Stomach (tissue), 19 donors: ENCODE measurements at places on chromosomes 6 and 20. TPM values are rescaled to one million over a fixed set of nuclear protein-coding genes. Genes with fewer than 3 reads are reported as not detected.

DNA sequence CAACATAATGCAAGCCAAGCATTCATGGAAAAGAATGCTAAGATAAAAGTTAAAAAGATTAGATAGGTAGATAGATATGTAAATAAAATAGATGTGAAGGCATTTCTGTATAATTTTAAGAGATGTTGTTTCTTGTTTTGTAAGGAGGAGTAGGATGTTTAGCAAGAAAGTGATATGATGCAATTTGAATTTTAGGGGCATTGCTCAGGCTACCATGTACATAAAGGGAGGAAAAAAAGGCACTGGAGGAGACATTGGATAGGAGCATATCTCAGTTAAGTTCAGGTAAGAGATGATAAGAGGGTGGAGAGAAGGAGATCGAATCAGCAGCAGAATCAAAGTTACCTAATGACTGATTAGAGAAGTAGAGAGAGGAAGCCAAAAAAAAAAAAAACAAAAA lies 194.7 kb downstream of the TENT5A start:
- no peak overlapping the region for H3K4me3 ChIP-seq
- no peaks in the 10 kb centered on the region for H3K27me3 ChIP-seq
- no peaks in the 10 kb centered on the region for H3K4me1 ChIP-seq
- H3K27ac ChIP-seq, result no peak overlapping the region

- no peaks in the 10 kb centered on the region for H3K36me3 ChIP-seq
- no peaks in the 10 kb centered on the region for H3K4me1 ChIP-seq
- no peak overlapping the region for H3K4me3 ChIP-seq
- H3K27ac ChIP-seq, result no peak overlapping the region
- DNase-seq, result no peak
- no peaks in the 10 kb centered on the region for H3K27me3 ChIP-seq
Measured at GRCh38 chr6:9233226-9233625, 797.9 kb upstream of the SLC35B3 start.

DNA sequence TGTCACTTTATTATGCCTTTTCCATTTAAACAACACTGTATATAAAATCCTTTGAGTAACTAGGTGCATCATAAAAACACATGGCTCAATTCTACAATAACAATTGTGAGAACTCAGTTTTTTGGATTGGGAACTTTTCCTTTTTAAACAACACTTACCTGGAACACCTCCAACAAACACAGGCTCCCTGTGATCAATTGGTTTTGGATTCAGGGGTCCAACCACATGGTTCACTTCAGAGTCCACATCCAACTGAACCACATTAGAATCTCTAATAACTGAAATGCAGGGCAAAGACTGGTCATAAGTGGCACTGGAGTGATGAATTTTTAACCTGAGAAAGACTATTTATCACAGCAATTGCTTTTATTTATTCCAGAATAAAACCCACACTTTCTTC lies 26.5 kb downstream of the FAM229B start:
- H3K27me3 ChIP-seq, result no peaks in the 10 kb centered on the region
- no peak for DNase-seq

The APOM gene
- not detected for total RNA-seq

GRCh38 chr20:58179432-58180099 lies 48.9 kb downstream of the ANKRD60 start:
- H3K27me3 ChIP-seq, result no peaks in the 10 kb centered on the region
- no peak overlapping the region for H3K27ac ChIP-seq
- peak overlapping the region; percentile 34 for H3K4me3 ChIP-seq
- no peaks in the 10 kb centered on the region for H3K36me3 ChIP-seq

The CD40 gene
- total RNA-seq, result 5.3 TPM

GRCh38 chr6:170225852-170226417 lies 64.9 kb downstream of the DLL1 start:
- no peaks in the 10 kb centered on the region for H3K27me3 ChIP-seq
- H3K27ac ChIP-seq, result peak overlapping the region; percentile 15
- no peaks in the 10 kb centered on the region for H3K36me3 ChIP-seq

DNA sequence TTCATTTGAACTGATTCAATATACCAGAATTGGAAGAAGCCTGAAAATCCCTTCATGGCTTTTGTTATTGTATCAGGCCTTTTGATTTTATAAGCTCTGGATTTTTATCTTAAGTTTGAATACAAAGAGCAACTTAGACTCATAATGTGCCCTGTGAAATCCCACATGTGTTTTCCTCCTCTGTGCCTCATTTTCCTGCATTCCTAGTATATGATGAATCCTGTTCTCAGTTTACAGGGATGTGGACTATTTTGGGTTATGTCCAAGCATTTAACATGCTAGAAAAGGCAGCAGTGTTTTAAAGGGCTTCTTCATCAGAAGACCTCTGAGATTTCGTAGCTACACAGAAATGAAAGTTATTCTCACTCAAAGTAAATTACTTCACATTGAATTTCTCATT lies 455.0 kb downstream of the RFPL4B start:
- no peak overlapping the region for H3K27ac ChIP-seq
- no peak for DNase-seq
- H3K4me1 ChIP-seq, result no peaks in the 10 kb centered on the region
- no peaks in the 10 kb centered on the region for H3K27me3 ChIP-seq

- no peaks in the 10 kb centered on the region for H3K4me1 ChIP-seq
- H3K27ac ChIP-seq, result no peak overlapping the region
- peak; percentile 70 for DNase-seq
- H3K27me3 ChIP-seq, result peaks cover 53% of the 10 kb centered on the region
Measured at GRCh38 chr20:56974499-56975250, 291.8 kb downstream of the BMP7 start.

DNA sequence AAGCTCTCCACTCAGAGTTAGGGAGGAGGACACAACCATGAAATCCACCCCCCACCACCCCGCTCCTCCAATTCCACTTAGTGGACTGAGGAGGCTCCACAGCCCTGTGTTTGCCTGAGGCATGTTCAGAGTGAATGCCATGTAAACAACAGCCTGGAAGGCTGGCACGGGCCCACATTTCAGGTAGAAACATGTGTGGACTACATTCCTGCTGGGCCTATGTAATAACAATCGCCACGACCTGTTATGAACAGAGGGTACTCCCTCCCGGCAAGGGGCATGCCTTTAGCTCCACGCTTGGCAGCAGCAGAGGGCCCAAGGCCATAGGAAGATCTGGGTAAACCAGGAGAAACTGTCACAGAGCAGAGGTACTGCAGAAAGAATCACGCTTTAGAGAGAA lies 65.5 kb downstream of the ISM1 start:
- H3K4me3 ChIP-seq, result no peak overlapping the region
- H3K4me1 ChIP-seq, result no peaks in the 10 kb centered on the region
- DNase-seq, result peak; percentile 37
- no peaks in the 10 kb centered on the region for H3K36me3 ChIP-seq
- no peak overlapping the region for H3K27ac ChIP-seq
- H3K27me3 ChIP-seq, result no peaks in the 10 kb centered on the region
